Heart left ventricle (tissue), 16 donors: ENCODE measurements at places on chromosomes 12 and 14. TPM values are rescaled to one million over a fixed set of nuclear protein-coding genes. Genes with fewer than 3 reads are reported as not detected.

JDP2 gene
- total RNA-seq = 12.2 TPM

PPP4R4 gene
- total RNA-seq = 1.0 TPM

DNA sequence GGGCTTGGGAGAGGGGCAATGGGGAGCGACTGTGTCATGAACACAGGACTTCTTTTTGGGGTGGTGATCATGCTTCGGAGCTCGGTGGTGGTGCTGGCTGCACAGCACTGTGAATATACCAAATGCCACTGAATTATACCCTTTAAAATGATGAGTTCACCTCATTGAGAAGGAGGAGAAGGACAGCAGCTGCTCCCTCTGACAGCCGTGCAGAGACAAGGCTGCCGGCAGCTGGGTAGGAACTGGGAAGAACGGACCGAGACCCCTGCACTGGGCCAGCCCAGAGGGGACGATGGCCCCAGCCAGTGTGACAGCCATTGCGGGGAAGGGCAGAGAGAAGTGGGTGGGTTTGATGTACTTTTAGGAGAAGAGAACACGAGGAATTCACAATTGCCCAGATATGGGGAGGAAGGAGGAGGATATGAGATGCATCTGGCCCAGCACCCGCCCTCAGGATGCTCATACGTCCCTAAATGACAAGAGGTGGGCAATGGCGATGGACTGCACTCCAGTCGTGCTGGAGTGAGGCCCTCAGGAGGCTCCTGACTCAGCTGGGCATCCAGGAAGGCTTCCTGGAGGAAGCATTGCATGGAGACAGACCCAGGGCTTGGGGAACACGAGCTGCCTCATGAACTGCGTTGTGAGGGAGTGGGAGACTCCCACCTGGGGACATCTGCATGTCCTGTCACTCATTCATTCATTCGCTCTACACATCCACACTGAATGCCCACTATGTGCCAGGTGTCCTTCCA is 64.3 kb upstream of the C14orf180 start:
- no peak for DNase-seq

DNA sequence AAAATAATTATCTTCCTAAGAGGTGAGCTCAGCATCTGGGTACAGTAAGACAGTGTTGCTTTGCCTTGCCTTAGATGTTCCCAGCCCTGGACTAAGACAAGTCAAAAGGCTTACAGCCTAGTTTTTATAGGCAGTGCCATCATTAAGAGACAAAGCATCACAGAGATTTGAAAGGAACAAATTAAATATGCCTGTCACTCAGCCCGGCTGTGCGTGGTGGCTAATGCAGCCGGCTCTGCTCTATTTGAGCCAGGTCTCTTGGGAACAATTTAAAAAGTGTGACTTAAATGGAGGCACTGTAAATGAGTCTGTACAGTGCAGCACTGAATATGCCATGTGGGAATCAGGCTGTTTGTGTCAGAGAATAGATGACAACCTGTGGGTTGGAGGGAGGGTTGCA is 1687.4 kb upstream of the FLRT2 start:
- no peak for DNase-seq

GRCh38 chr12:102741196-102741595 is 175.8 kb downstream of the PAH start:
- DNase-seq = no peak

- DNase-seq = no peak
Measured at GRCh38 chr14:51400139-51400538, 160.1 kb downstream of the TMX1 start.
